ENCODE measurements at places on chromosomes 5 and 9.

GRCh38 chr5:61332851-61333320 is 828 bp downstream of the ZSWIM6 start:
- peak; percentile 35 for DNase-seq

- peak; percentile 63 for DNase-seq
Measured at GRCh38 chr9:131739959-131740648, at the start of gene RAPGEF1. TSS of gene RAPGEF1 (minus strand) at chr9:131740076. CDS start at chr9:131739830, 246 bp downstream.

- no peak for DNase-seq
Measured at GRCh38 chr9:136693490-136694162, 6.4 kb upstream of the AGPAT2 start.

GRCh38 chr9:109934857-109935215 is 154.8 kb downstream of the PALM2AKAP2 start:
- no peak for DNase-seq

GRCh38 chr9:94865582-94866452 is 139.3 kb downstream of the AOPEP start:
- DNase-seq, result peak; percentile 88

DNA sequence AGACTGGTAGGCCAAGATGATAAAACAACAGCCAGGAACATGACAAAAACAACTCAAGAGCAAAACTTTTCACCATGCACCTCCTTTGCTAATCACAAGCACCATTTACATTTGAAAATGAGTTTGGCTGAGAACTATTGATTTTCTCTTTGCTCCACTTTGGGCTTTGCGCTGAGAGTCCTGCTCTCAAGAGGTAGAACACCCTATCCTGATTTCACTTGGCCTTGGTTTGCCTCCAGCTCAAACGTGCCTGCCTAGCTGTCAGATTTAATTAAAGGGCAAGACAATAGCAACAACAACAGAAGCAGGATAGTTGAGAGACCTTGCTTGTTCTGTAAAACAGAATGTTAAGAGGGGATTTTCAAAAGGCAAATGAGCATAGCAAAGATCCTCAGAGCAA is 128.2 kb upstream of the ASTN2 start:
- DNase-seq, result no peak

GRCh38 chr9:36461323-36461722 is 61.3 kb upstream of the RNF38 start:
- no peak for DNase-seq

DNA sequence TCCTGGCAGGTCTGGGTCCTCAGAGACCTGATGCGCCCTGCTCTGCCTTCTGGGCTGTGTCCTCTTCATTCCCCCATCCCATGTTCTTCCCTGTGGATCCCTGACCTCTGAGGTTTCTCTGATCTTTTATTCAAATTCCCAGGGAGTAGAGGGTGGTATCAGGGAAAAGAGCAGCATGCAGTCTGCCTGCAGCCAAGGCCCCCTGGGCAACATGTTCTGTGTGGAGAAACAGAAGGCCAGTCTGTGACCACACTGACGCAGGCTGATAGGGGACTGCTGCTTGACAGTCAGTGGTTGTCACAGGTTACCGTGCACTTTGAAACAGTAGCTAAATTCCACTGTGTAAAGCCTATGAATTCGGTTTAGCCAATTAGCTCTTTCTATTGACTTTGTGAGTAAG is 156.6 kb upstream of the IRX2 start:
- DNase-seq, result no peak

DNA sequence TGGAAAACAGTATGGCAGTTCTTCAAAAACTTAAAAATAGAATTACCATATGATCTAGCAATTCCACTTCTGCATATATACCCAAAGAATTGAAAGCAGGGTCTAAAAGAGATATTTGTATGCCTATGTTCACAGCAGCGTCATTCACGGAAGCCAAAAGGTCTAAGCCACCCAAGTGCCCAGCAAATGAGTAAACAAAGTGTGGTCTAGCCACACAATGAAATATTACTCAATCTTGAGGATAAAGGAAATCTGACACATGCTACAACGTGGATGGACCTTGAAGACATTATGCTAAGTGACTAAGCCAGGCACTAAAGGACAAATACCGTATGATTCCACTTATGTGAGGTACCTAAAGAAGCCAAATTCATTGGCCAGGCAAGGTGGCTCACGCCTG is 11.1 kb upstream of the MED27 start:
- DNase-seq, result no peak

DNA sequence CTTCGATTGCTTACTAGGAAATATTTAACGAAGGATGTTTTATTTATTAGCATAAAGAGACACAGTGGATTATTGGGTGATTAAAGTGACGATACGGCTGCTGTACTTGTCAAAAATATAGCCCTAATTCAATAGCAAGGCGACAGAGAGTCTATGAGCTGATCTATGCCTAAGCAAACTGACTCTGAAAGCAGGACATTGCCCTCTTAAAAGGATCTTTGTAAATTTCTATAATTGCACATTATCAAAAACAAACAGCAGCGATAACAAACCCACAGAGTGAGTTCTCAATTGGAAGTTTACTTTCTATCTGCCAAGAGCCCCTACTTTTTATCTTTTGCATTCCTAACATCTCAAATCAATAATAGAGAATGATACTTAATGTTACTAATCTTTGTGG is 31.4 kb downstream of the TLX3 start:
- no peak for DNase-seq

DNA sequence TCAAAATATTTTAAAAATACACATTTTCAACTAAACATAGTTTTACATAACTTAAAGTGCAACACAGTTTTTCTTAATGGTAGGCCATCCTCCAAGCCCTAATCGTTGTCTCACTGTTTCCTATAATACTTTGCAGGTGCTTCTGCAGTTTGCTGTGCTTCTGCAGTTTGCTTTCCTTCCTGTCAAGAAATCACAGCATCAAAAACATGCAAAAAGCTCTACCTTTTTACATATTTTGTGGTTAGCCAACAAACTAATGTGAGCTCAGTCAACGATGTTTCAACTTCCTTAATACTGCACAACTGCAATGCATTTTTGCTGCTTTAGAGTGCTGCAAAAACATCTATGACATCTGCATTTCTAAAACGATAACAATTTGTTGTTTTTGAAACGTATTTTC is 25.2 kb downstream of the EMB start:
- no peak for DNase-seq

DNA sequence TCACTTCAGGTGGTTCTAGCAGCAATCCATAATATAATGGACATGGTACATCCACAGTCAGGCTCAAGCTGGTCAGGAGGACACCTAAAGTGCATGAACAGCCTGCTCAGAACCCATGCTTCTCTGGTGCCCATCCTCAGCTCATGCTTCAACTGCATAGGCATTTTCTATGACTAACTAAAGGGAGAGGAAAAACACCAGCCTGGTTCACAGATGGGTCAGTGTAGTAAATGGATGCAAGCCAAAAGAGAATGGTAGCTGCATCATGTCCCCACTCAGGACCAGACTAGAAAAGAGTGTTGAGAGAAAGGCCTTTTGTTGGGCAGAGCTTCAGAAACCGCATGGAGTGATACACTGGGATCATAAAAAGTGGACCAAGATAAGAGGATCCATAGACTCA is 556.6 kb downstream of the TLE1 start:
- DNase-seq, result no peak

DNA sequence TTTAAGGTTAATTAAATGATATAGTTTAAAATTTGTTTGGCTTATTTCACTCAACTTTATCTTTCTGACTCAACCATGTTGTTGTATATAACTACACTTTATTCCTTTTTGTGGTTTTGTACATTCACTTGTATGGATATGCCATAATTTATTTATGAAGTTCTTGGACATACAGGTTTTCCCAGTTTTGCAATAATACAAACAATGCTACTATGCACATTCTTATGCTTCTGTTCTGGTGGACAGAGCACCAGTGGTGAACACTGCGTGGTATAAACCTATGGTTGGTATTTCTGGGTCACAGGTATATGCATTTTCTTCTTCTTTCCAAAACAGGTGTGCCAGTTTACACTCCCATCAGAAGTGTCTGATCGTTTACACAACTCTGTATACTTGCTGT is 35.7 kb upstream of the TRIM14 start:
- no peak for DNase-seq

GRCh38 chr9:98442541-98442940 is 187.1 kb upstream of the TBC1D2 start:
- peak; percentile 81 for DNase-seq

DNA sequence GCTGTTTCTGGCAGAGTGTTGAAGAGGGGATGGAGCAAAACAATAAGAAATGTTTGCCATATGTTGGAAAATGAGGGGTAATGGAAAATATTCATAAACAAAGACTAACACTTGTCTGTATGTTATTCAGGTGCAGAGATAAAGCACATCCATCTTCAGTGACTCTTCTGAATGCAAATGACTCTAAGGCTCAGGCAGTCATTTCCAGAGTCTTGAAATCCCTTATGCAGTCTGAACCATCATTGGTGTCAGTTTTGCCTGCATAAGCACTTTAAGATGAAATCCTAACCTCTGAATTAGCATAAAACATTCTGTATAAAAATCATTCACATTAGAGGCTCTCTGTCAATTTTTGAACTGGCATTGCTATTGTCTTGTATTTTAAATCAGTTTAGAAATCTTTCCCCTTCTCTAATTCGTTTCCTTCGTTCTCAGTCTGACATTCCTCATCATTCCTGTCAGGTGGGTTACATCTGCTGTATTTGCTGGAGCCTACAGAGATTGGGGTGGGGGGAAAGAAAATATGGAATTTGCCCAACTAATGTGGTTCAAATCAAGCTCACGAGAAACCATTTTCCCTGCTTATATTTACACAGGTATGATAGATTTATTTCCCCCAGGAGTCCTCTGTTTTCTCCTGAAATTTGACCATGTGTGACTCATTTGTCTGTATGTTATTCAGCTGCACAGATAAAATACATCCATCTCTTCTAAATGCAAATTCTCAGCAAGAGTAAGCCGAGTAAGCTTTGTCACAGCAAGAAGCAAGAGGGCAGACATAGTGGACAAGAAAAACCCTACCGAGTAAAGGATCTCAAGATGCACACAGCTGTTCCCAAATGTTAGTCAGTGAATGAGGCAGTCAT is 31.6 kb downstream of the ENC1 start:
- DNase-seq, result no peak

- no peak for DNase-seq
Measured at GRCh38 chr5:110909415-110909814, 162.1 kb upstream of the TSLP start.

DNA sequence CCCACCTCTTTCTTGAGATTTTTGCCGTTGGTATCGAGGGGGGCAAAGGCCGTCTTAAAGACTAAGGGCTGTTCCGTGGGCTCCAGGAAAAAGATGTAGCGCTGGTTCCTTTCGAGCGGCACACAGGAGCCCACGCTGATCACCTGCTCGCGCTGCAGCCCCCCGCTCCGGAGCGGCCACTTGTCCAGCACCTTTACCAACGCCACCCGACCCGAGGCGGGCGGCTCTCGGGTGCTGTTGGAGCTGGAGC is 781 bp downstream of the NRG2 start:
- no peak for DNase-seq

GRCh38 chr9:20319241-20319640 is 303.1 kb downstream of the MLLT3 start:
- no peak for DNase-seq

DNA sequence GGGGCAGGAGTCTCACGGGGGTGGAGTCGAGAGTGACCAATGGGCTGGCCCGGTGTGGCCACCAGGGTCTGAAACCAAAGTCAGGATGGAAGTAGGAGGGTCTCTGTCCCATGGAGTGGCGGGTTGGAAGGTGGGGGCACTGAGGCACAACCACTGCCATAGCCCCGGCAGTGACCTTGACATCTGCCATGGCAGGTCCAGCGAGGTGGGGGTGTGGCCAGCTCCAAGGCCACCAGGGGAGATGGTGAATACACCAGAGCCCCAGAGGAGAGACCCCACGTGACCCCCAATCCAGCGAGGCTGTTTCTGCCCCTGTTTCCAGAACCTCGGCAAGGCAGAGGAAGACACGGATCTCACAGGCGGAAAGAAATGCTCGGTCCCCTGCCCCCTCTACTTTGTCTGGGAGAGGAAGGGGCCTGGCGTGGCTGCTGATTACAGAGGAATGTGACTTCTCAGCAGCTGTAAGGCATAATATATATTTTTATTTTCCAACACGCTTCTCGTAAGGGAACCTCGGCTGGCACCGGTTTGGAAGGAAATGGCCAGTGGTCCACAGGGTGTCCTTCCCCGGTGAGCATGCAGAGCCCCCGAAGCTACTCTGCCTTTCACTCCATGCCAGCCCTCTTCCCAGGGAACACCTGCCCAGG is 105.7 kb upstream of the SARDH start:
- DNase-seq, result no peak

DNA sequence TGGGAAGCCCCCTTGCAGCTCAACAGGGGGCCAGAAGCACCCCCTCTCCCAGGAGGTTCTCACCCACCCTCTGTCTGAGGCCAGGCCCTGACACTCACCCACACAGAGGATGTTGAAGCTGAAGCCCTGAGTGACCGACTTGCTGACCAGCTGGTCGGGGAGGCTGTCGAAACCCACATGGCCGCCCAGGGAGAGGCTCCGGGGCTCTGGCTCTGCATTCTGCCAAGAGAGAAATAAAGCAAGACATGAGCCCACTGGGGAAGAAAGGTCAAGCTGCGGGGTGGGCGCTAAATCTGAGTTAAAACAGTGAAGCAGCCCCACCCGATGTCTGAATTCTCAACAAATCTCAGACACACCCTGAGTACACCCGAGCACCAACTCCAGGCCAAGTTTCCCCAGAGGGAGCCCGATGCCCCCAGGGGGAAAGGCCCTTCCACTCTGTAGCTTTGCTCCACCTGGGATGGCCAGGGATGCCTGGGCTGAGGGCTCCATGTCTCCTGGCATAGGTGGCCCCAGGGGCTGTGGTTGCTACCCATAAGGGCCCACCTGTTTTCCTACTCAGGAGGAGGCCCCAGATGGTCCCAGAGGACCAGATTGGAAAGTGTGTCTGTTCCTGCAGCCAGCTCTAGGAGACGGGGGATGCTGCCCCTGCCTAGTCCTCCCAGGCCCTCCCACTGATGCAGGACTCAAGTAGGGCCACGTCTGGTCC is 11.6 kb downstream of the SEPTIN8 start:
- no peak for DNase-seq

- no peak for DNase-seq
Measured at GRCh38 chr9:137454597-137455358, 4.4 kb downstream of the NSMF start.

GRCh38 chr5:97657239-97657638 is 474.2 kb upstream of the RIOK2 start:
- no peak for DNase-seq

GRCh38 chr5:14486486-14486885 is 95.1 kb upstream of the OTULINL start:
- DNase-seq, result no peak

DNA sequence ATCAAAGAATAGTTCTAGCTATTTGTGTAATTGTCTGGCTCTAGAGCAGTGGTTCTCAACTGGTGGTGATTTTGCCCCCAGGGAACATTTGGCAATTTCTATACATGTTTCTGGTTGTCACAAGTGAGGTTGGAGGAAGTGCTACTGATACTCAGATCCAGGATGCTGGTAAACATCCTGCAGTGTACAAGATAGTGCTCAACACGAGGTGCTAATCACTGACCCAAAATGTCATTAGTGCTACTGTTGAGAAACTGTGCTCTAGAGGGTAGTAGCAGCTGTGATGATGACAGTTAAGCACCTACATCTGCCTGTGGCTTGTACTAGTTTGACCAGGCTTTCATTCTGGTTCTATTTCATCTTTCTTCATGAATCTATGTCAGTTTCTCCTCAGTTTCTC is 22.1 kb downstream of the LRRC19 start:
- DNase-seq, result peak; percentile 4

GRCh38 chr9:85108229-85108628 is 438.7 kb downstream of the NTRK2 start:
- DNase-seq, result peak; percentile 19

GRCh38 chr5:159032656-159033350 is 66.9 kb downstream of the EBF1 start:
- DNase-seq, result no peak
